ENCODE measurements at places on chromosomes 3 and 15.

DNA sequence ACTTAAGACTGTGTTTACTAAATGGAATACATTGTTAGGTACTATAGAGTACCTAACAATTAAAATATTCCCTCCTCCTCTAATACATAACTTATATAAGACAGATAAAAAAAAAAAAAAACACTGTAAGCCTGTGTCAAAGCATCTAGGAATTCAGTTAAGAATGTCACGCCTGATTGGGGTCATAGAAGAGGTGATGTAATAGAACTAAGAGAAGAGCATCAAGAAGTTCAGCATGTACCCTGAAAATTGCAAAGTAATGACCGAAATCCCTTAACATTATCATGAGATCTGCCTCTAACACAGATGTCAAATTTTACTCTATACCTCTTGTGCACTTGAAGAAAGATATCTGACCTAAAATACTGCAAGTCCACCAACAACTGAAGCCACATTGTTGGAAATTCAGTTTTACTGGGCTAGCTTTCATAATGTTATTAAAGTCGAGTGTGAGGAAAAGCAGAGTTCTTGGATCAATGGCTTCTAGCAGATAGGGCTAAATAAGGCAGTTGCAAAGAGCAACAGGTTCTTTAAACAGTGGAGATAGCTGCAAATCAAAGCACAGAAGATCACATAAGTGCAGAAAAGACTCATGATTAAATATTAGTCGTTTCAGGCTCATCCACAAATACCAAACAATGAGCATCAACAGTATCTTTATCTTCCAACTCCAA is 75.0 kb downstream of the TBL1XR1 start:
- no peak for DNase-seq

GRCh38 chr3:75687323-75687722 is 23.2 kb downstream of the FRG2C start:
- no peak for DNase-seq

- no peak for DNase-seq
Measured at GRCh38 chr3:140768941-140769340, 91.1 kb downstream of the TRIM42 start.

- no peak for DNase-seq
Measured at GRCh38 chr3:143763564-143764162, 84.6 kb downstream of the SLC9A9 start.

DNA sequence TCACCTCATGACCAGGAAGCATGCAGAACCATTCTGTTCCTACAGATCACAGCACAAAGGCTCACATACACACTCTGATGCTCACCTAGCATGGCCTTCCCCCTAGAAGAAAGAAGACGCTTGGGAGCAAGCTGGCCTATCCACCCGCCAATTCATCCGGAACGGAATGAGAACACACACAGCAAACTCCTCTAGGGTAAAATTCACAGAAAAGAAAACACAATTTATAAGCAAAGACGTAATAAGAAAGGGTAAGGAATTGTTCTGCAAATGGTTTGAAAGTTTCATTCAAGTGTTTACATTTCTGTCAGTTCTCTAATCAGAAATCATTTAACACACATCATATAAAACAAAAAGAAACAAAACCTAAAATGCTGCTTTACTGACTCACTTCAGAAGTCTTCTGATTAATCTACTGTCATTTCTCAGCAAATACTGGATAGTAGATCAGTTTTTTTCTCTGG is 218.1 kb downstream of the OSBPL10 start:
- DNase-seq, result no peak

- DNase-seq, result no peak
Measured at GRCh38 chr15:76844096-76844495, 61.0 kb downstream of the SCAPER start.

DNA sequence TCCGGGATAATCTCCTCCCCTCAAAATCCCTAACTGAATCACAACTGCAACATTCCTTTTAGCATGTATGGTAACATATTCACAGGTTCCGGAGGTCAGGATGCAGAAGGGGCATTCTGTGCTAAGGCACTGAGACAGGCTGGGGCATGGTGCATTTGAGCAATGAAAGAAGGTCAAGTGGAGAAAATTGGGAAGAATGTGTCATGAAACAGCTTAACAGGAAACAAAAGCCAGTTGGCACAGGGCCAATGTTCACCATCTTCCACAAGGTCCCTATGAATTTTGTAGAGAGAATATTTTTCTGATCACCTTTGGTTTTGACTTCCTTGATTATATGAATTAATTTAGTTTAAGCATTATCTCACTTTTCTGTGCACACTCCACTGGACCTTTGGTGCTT is 587.7 kb upstream of the NR2F2 start:
- DNase-seq, result no peak

GRCh38 chr3:2578560-2578959 is 479.9 kb downstream of the CNTN4 start:
- DNase-seq, result no peak

GRCh38 chr3:104032283-104032682 is 1334.4 kb upstream of the ALCAM start:
- no peak for DNase-seq

DNA sequence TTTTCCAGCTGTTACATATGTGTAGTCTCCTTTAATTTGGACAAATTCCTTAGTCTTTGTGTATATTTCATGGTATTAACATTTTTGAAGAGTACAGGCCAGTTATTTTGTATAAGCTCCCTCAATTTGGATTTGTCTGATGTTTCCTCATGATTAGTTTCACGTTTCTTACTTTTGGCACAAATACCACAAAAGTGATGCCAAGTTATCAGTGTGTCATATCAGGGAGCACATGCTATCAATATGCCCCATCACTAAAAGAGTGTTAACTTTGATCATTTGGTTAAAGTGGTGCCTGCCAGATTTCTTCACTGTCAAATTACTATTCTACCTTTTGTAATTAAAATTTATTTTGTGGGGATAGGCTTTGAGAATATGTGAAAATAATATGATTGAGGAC is 14.6 kb downstream of the PCNP start:
- DNase-seq, result no peak

DNA sequence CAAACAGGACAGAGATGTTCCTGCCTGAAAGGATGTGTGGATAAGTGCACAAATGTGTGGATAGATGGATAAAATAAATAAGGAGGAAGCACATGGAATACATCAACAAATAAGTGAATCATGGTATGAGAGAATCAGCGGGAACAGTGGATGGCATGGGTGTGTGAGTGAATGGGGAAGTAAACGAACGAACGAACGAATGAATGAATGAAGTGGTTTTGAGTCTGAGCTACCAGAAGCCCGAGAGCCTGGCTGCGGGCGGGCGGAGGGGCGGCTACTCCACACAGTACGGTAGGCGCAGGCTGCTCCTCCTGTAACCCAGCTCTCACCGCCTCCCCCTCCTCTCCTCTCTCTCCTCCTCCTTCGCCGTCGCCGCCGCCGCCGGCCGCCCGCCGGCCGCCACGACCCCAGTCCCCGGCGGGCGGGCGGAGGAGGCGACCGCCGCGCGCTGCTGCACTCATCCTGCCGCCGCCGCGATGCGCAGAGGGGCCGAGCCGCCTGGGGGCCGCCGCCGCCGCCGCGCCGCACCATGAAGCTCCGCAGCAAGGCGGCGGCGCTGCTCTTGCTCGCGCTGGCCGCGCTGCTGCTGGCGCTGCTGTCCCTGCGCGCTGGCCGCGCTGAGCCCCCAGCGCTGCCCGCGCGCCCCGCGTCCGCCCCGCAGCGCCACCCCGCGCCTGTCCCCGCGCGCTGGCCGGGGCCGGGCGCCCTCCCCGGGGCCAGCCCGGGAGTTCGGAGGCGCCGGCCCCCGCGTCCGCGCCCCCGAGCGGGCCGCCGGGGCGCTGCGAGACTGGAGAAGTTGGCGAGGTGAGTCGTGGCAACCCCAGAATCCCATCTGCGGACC is at the start of gene GXYLT2:
Gene GXYLT2, plus strand, starts transcription at position 342 of the 841 bp plus-strand sequence. Its CDS starts 188 bp downstream, at position 530.
- peak; percentile 27 for DNase-seq

GRCh38 chr15:92452143-92452542 is 58.5 kb downstream of the ST8SIA2 start:
- no peak for DNase-seq

DNA sequence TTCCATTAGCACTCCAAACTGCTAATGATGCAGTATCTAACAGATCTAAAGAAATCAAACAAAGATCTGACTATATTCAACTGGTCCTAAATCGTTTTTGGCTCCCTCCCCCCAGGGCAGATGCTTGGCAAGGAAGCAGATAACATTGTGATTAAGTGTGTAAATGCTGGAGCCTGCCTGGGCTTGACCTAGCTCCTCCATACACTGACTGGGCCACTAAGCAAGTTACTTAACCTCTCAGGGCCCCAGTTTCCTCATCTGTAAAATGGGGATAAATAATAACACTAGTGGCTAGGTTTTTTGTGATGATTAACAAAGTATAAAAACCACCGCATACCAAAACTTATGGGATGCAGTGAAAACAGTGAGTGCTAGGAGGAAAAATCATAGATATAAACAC is 9.2 kb downstream of the EID1 start:
- DNase-seq, result no peak

- DNase-seq, result no peak
Measured at GRCh38 chr15:43251185-43251870, 15.4 kb downstream of the TGM5 start.

DNA sequence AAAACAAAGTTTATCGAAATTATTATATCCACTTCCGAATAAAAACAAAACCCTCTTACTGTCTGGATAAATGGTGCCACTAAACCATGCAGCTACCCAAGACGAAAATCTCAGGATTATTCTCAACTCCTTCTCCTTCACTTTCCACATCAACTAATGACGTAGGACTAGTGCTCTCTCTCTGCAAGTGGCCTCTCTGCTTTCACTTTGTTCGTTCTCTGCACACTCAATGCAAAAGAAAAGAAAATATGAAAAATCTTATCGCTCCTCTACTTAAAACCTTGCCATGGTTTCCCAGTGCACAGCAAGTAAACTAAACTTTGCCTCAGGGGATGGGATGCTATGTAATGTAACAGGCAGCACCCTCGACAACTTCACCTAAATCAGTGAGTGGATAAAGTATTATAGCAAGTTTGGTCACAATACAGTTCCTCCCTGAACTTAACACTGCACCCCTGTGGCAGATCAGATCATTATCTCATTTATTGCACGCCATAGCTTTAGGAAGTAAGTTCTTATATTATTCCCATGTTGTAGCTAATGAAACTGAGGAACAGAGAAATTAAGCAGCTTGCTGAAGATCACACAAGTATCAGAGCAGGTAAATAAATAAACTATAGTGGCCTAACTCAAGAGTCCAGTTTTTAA is 262.7 kb upstream of the GADL1 start:
- no peak for DNase-seq

GRCh38 chr3:123026565-123027291 is 835 bp downstream of the SEMA5B start:
- DNase-seq, result peak; percentile 28
